Kasumi-1 (cell line): ENCODE measurements at places on chromosomes 11 and 22.

- DNase-seq = no peak
These were observed 64.3 kb downstream of the SMIM38 start for GRCh38 chr11:69219991-69220390.

DNA sequence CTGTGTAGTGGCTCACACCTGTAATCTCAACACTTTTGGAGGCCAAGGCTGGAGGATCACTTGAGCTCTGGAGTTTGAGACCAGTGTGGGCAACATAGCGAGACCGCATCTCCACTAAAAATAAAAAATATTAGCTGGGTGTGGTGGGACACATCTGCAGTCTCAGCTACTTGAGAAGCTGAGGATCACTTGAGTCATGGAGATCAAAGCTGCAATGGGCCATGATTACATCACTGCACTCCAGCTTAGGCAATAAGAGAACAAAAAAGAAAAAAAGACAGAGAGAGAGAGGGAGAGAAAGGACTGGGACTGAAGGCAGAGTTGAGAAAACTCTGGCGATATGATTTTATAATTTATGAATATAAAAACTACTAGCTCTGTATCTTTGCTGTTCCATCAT is 473.1 kb downstream of the LRRC4C start:
- DNase-seq = no peak

- DNase-seq = peak; percentile 56
These were observed 25.6 kb upstream of the SUSD2 start for GRCh38 chr22:24155627-24156140.

DNA sequence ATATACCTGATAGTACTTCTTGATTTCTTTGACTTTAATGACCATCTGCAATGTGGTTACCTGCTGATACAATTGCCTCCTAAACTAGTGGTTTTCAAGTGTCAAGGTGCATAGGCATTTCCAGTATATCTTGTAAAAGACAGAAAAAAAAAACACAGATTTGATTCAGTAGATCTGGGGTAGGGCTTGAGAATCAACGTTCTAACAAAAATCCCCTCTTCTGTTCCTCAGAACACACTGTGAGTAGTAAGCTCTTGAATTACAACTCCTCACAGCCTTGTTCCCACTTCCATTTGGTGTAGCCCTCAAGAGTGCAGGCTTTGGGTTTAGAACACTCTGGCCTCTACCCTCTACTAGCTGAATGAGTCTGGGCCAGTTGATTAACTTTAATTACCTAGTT is 78.0 kb upstream of the CTSC start:
- DNase-seq = no peak

DNA sequence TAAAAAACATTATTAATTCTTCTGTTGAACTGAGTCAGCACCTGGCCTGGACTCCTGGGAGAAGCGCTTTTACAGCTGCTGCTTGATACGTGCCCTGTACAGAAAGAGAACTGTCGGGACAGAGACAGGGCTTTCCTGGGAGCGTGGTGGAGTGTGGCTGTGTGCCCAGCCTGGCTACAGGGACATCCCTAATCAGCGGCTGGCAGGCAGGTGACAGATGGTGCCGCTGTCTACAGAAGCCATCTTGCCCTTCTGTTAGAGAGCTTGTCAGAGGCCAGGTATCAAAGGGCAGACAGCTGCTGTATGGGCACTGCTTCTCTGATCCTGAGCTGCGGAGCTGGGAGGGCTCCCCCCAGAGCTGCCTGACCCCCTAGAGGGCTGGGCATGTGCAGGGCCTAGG is 361.8 kb downstream of the TENM4 start:
- DNase-seq = no peak

GRCh38 chr11:107006076-107006833 is 12.0 kb downstream of the GUCY1A2 start:
- DNase-seq = no peak
